Ascending aorta (tissue), 2 donors: ENCODE measurements at places on chromosomes 1 and 21.

DNA sequence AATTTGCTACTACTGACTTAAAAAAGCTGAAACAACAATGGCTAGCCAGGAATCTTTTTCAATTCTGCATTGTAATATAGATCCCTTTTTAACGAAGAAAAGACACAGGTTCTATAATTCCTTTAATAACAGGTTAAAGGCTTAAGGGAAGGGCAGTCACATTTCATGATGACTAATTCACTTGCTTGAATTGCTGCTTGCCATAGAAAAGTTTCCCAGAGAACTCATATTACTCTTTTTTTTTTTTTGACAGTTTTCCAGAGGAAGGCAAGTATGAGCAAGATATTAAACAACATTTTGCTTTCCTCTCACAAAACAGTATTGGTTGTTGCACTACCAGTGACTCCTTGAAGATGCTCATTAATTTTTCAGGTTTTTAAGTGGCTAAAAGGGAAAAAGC, 60.9 kb downstream of the IL23R start:
- DNase-seq, result no peak

- DNase-seq, result no peak
Observed at GRCh38 chr1:230204842-230205241, 137.8 kb downstream of the GALNT2 start.

GRCh38 chr1:151371370-151372057, 991 bp downstream of the SELENBP1 start:
- no peak for DNase-seq

DNA sequence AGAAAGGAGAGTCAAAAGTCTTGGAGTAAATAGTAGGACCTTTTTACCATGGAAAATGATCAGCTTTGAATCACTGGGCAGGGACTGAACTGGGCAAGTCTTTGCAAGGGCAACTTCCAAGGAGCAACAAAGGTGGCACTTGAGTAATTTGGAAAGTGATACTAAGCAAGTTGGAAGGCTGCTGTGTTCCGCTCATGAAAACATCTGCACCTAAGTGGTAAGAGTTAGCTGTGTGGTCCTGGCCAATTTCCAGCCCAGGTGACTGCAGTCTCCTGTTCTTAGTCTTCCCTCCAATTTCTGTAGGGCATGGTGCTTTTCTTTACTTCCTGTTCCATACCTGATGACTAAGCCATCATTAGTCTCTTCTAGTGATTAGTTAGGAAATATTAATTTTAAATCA, 35.5 kb upstream of the PRDM2 start:
- no peak for DNase-seq

GRCh38 chr1:30087465-30087864, 635.9 kb downstream of the MATN1 start:
- DNase-seq, result no peak
